Sigmoid colon (tissue), 7 donors: ENCODE measurements at places on chromosomes 2 and 18.

DNA sequence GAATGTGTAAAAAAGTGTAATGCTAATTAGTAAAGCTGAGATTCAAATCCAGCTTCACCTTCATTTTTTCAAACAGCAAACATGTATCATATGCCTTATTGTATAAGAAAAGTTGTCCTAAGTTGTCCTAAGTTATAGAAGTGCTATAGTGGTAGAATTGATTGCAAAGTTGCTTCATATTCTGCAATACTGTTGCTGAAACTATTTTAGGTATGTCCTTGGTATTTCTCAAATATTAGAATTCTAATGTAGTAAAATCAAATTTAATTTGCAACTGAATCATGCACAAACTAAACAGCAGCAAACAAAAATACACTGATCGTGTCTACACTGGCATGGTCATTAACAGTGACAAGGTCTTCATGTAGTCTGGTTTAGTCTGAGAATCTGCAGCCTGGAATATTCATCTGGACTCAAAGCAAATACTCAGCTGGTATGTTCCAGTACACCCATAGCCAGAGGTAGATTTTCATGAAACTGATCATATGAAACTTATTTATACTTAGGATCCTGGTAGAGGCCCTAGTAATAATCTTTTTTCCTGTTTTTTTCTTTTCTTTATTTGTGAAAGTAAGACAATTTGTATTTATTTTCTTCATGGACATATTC lies 555.6 kb upstream of the ZEB2 start:
- DNase-seq = no peak

GRCh38 chr2:58070765-58071164 lies 24.2 kb downstream of the VRK2 start:
- DNase-seq = no peak

- no peak for DNase-seq
These were observed 92.3 kb downstream of the KLF7 start for GRCh38 chr2:207073412-207073800.

GRCh38 chr2:127527001-127527804 lies 914 bp upstream of the IWS1 start:
- DNase-seq = no peak

DNA sequence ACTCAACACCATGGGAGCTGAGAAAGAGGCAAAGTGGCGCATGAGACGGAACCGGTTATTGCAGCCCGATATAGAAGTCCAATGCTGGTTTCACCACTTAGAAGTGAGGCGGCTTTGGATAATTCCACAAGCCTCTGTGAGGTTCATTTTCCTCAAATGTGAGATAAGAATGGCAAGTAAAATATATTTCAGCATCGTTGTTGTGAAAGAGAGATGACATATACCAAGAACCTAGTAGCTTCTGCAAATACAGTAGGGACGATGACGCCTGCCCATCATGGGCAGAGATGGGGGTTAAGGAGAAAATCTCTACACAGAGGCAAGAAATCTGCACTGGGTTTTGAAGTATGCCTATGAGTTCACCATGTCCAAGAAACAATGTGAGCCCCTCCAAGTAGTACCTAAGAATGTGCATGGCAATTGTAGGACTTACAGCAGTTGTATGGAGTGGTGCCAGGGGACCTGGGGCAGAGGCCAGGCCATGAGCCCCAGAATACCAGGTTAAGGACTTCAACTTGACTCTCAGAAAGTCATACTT lies 352.0 kb downstream of the RNF144A start:
- DNase-seq = no peak

DNA sequence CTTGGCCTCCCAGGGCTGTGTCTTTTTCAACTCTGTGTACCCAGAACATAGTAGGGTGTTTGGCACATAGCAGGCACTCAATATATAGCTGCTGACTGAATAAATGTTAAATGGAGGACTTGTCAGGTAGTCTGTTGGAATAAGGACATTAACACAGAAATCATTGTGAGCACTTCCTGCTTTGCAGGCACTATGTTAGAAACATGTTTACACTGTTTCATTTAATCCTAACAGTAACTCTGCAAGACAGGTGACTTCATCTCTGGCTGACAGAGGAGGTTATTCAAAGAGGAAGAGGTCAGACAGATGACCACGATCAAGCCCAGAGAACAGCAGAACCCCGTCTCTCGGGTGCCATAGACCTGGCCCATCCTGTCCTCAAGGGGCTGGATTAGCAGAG lies 28.0 kb upstream of the PIEZO2 start:
- no peak for DNase-seq

DNA sequence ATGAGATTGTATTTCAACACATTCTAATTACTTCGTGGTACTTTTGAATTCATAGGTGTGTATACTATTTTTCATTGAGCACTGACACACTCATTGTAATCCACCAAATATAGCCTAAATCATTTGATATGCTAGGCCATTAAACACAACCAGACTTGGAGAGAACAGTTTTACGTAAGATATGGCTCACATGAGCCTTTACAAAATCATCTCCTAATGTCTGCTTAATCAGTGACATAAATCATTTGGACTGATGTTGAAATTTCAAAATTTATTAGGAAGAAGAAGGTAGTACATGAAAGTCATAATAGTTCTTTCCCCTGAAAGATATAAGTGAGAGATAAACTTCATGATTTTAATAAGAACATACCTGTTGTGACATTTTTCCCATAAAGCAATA lies 550.2 kb upstream of the LINC00305 start:
- DNase-seq = no peak

GRCh38 chr2:119004602-119005001 lies 62.6 kb downstream of the MARCO start:
- DNase-seq = no peak

- no peak for DNase-seq
These were observed 41.8 kb upstream of the COPS8 start for GRCh38 chr2:237043866-237044265.

DNA sequence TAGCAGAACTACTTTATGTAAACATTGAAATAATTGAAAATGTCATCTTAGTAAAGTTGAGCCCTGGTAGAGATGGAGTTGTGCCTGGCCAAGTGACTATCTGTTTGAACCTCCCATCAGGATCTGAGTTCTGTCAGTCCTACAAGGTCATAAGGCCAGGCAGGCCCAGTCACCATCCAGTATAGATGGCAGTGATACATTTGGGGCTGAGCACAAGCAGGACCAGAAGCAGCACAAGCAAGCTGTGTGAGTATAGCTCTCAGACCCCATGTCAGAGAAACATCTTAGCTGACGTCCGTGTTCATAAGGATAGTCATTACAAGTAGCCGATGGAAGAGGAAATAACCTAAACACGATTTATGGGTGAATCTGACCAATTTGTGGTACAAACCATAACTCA lies 44.5 kb upstream of the RBMS1 start:
- no peak for DNase-seq

GRCh38 chr2:181978351-181979150 lies 7.1 kb upstream of the PPP1R1C start:
- no peak for DNase-seq

DNA sequence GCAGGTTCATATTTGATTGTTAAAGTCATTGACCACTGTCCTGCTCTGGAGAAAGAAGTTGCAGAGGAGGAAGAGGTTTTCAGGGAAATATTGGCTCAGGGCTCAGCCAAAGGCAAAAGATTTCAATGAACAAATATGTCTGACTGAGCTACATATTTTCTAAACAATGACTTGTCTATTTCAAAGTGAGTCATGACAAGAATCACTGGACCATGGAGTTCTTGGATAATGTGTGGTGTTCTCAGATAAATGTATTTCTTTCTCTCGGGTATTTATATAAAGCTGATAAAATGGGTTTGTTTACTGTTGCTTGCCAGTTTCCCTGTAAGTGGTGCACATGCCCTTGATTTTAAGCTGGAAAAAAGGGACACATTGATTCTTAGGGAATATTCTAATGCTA lies 34.3 kb upstream of the RMP24 start:
- no peak for DNase-seq

DNA sequence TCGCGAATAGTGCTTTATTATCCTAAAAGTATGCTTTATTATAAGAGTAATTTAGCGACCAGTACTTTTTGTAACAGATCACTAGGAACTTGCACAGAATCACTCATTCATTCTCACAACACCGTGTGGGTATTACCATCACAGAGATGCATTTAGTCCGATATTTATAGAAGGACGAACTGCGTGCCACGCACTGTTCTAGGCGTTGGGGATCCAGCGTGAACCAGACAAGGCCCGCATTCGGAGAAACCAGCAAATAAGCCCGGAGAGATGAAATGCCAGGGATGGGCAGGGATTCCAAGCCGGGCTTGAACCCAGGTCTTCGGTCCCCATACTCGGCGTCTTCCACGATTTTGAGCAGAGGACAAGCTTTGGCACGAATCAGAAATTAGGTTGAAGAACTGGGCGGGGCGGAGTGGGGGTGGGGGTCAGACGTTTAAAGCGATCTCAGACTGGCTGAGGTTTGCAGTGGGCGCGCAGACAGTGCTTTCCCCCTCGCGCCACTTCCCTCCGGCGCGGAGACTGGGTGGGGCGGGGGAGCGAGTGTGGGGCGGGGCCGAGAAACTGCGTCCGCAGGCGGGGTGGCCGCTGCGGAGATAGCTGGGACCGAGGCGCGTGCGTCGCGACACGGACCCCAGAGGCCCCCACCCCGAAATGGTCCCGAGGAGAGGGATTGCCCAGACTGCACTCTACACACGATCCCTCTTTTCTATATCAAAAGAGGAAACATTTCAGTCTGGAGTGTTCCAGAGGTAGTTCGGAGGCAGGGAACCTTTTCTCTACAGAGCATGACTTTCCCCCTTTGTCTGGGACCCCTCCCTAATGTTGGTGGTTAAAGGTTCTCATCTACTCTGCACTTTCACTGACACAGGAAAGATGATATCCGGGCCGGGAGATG lies 1.1 kb upstream of the CXCR4 start:
- peak; percentile 69 for DNase-seq

DNA sequence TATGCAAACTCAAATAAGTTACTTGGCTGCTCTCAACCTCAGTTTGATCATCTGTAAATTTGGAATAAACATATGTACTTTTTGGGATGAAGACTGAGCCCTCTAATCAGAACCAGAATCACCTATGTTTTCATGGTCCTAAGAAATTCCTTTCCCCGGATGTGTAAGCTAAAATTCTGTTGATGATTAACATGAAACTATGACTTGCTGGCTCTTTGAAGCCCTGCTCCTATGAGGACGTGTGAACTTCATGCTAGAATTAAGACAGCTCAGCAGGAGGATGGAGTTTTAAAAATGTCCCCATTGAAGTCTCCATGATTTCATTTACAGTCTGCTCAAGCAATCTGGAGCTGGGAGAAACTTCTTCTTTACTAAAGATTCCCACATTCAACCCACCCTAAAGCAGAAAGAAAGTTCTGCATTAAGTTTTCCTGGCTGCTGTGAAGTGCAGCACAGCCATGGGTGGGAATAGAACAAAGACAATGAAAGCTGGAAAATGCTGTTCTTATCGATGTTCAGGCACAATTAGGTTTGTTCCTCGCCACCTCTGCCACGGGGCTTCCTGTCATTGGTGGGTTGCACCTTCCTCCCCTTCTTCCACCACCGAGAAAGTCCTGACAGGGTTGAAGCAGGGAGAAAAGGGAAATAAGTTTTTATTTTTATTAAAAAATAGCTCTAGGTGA lies 50.9 kb downstream of the ADCYAP1 start:
- no peak for DNase-seq

DNA sequence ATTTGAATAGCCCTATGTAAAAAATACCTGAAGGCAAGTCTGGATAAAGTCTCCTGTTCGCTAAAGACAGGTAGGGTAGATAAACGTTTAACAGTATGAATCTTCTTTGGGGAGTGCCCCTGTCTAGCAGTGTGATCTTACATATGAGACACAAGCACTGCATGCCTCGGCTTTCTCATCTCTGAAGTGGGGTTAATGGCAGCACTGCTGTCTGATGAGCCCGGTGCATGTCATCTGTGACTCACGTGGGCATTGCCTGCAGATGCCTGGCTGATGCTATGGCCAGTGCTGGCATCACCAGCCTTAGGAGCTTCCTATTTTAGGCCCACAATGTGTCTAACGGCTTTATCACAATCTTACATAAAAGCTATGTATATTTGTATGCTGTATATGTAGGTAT lies 50.1 kb downstream of the GALR1 start:
- no peak for DNase-seq

- no peak for DNase-seq
These were observed 80.8 kb downstream of the ANKRD44 start for GRCh38 chr2:197229509-197230443.

DNA sequence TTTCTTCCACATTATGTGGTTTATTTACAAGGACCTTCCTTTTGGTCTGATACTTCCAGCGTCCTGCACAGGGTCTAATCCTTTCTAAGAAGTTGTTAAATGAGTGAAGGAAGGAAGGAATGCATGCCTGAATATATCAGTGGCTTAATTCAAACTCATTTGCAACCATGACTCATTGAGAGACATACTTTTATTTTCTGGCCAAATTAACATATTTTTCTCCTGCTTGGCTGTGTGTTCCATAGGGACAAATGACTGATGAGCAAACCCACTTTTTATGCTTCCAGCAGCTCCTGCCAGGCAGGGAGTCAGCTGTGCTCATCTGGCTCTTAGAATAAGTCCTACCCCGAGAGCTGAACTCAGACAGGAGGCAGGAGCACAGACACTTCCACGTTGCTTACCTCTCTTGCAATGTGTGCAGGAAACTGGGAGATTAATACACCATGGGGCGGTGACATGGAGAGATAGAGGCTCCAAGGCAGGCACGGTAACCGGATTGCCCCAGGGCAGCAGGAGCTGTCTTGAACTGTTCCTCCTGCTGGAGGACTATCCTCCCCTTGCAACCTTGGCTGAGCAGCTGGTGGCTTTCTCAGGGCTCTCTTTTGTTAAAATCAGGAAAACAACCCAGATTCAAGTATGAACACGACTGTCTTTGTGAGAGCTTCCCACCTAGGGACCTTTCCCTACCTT lies 667.5 kb upstream of the HS6ST1 start:
- no peak for DNase-seq

DNA sequence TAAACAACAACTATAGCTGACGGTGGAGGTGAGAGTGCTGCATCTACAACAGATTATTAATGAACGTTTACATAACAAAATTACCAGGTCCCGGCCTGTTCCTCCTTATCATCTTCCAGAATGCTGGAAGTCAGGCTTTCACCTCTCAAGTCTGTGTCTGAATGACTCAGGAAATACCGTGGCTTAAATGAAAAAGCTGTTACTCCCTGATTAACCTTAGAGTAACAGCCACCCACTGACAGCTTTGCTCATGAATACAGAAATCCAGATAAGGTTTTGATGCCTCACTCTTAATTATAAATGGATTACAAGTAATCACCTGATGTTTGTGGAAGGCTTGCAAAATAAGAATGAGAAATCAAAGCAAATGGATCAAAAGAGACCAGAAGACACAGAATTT lies 885.3 kb upstream of the CELF4 start:
- no peak for DNase-seq

DNA sequence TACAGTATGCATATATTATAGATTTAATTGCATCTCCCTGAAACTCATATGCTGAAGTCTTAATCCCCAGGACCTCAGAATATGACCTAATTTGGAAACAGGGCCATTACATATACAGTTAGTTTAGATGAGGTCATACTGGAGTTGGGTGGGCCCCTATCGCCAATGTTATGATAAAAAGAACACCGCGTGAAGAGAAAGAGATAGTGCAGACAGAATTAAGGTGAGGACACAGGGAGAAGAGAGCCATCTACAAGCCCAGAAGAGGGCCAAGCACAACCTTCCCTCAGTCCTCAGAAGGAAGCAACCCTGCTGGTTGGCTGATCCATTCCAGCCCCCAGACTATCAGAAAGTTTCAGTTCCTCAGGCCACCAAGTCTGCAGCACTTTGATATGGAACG lies 311.9 kb upstream of the RAB6C start:
- DNase-seq = no peak

- no peak for DNase-seq
These were observed 1963.3 kb upstream of the PIK3C3 start for GRCh38 chr18:39991696-39992265.
